ENCODE measurements at places on chromosomes 12 and 14. TPM values are rescaled to one million over a fixed set of nuclear protein-coding genes. Genes with fewer than 3 reads are reported as not detected.

DNA sequence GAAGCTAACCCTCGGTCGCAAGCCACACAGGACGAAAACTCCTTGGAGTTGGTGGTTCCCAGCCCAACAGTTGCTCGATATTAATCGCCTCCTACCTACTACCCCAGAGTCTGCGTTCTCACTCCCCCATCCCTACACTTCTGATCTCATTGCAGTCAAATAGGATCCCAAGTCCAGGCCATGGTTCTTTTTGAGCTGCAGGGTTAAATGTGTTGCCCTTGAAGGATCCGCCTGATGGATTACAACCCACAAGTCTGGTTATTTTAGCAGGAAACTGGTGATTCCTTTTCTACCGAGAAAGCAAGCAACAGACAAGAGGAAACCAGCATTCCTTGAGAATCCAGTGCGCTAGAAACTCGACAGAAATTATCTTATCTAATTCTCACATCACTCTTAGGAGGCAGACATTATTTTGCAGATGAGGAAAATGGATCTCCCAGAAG, 785 bp upstream of the NIN start:
- no peak overlapping the region for H3K27ac ChIP-seq
- peaks cover 14% of the 10 kb centered on the region for H3K4me1 ChIP-seq
- H3K27me3 ChIP-seq: peaks cover 8% of the 10 kb centered on the region
- DNase-seq: peak; percentile 44
- H3K36me3 ChIP-seq: no peaks in the 10 kb centered on the region

Gene SLC25A21
- total RNA-seq: 2.6 TPM

GRCh38 chr12:87795555-87795954, 233.6 kb downstream of the C12orf50 start:
- no peak for DNase-seq
- no peaks in the 10 kb centered on the region for H3K36me3 ChIP-seq
- no peak overlapping the region for H3K27ac ChIP-seq
- H3K27me3 ChIP-seq: no peaks in the 10 kb centered on the region
- H3K4me1 ChIP-seq: peaks cover 6% of the 10 kb centered on the region

DNA sequence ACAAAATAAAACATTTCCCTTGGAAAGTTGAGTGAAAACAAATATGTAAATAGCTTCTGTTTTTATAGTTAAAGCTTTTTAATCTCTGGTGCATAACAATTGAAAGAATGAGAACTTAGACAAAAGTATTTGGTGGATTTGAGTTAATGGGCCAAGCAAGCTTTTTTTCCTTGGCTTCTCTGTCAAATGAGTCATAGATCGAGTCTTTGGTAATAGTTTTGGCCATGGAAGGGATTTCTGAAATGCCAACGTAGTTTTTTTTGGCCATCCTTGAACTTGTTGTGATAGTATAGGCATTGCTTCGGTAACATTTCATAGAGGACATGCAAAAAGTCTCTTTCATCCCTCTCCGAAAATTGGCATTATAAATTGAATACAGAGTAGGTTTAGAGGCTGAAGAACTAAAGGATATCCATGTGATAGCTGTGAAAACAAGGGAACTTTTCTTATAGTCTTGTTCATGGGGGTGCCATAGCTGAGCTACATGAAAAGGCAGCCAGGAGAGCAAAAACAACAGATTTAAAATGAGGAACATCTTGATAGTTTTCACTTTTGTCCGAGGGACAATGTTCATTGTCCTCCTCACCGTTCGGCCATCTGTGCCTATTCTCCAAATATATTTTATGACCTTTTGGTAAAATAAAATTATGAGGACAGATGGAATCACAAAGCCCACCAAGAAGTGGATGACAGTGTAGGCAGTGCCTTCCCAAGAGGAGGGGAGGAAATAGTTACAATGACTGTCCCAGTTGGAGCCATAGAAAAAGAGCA, 34.7 kb downstream of the GPR19 start:
- no peaks in the 10 kb centered on the region for H3K4me1 ChIP-seq
- H3K27me3 ChIP-seq: no peaks in the 10 kb centered on the region

Gene MGAT4C
- total RNA-seq: 1.2 TPM

- H3K4me3 ChIP-seq: no peak overlapping the region
- no peak overlapping the region for H3K27ac ChIP-seq
- no peak for DNase-seq
- H3K4me1 ChIP-seq: no peaks in the 10 kb centered on the region
Observed at GRCh38 chr12:127035011-127035879, 1231.7 kb upstream of the TMEM132C start.

DNA sequence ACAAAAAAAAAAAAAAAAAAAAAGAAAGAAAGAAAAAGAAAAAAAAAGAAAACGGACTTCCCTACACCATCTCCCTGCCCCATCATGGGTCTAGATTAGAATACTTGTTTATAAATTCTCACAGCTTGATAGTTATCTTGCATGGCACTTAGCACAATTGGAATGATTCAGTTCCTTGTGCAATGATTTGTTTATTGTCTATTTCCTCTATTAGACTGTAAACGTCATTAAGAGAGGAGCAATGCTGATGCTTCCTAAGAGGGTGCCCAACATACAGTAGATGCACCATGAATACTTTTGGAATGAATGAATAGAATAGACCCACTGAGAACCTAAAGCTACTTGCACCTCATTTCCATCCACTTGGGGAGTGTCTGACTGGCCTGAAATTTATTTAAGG, 40.8 kb downstream of the PAX9 start:
- no peak overlapping the region for H3K4me3 ChIP-seq
- no peak overlapping the region for H3K27ac ChIP-seq
- no peaks in the 10 kb centered on the region for H3K36me3 ChIP-seq
- DNase-seq: no peak

Gene DNAJC22
- 1.5 TPM for total RNA-seq

DNA sequence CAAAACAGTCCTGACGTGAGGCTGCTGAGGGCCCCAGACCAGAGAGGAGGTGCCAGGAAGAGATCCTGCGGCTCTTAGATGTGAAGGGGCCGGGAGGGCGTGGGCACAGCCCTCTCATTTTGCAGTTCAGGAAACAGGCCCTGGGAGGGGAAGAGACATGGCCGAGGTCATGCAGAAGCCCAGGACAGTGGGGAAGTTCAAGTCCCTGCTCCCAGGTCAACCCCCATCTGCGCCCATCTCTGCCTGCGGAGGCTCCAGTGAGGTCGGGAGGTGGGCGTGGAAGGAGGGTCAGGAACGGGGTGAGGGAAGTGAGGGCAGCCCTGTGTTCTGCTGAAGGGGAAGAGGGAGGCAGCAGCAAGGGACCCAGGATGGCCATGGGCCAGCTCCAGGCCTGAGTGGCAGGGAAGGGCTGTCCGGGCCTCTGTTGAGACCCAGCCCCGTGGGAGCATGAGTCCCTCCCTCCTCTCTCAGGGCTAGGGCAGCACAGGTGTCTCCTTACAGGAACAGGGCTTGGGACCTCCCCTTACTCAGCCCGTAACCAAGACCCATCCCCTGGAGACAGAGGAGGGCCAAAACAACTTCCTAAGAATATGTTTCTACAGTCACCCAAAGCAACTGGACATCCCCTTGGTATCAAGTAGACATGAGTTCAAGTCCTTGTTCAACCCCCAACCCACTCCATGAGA, 90.8 kb downstream of the LGMN start:
- no peak overlapping the region for H3K4me3 ChIP-seq
- no peaks in the 10 kb centered on the region for H3K4me1 ChIP-seq
- no peak for DNase-seq
- H3K27me3 ChIP-seq: no peaks in the 10 kb centered on the region

Gene SETD1B
- 28.1 TPM for total RNA-seq

- DNase-seq: peak; percentile 69
- peaks cover 45% of the 10 kb centered on the region for H3K27me3 ChIP-seq
- peak overlapping the region; percentile 12 for H3K4me3 ChIP-seq
- no peaks in the 10 kb centered on the region for H3K4me1 ChIP-seq
- H3K27ac ChIP-seq: no peak overlapping the region
Observed at GRCh38 chr12:120640861-120641833, 721 bp downstream of the CABP1 start.

- H3K4me3 ChIP-seq: no peak overlapping the region
- peak; percentile 67 for DNase-seq
- no peaks in the 10 kb centered on the region for H3K27me3 ChIP-seq
- H3K27ac ChIP-seq: peak overlapping the region; percentile 57
Observed at GRCh38 chr12:57888409-57889157, 42.1 kb upstream of the CTDSP2 start.

Gene PLA2G1B
- total RNA-seq: 6.5 TPM

Gene GRIP1
- total RNA-seq: 3.6 TPM

DNA sequence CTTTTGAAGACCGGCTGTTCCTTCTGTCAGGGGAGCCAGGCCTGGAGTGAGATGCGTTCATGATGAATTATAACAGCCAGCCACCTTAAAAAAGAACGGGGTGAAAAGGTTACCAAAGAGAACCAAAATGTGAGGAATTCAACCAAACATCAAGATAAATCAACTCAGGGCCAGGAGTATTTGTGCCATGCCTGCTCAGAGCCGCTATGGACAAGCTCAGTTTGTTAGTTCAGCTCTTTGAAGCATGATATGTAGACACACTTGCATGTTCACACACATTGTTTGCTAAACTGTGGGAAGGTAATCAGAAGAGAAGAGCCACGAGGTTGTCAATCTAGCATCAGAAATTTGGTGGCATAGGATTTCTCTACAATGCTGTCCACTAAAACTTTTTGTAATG, 367.4 kb upstream of the TBX3 start:
- no peak overlapping the region for H3K27ac ChIP-seq
- H3K4me1 ChIP-seq: no peaks in the 10 kb centered on the region
- no peaks in the 10 kb centered on the region for H3K36me3 ChIP-seq
- no peak for DNase-seq
- H3K27me3 ChIP-seq: no peaks in the 10 kb centered on the region
- no peak overlapping the region for H3K4me3 ChIP-seq

DNA sequence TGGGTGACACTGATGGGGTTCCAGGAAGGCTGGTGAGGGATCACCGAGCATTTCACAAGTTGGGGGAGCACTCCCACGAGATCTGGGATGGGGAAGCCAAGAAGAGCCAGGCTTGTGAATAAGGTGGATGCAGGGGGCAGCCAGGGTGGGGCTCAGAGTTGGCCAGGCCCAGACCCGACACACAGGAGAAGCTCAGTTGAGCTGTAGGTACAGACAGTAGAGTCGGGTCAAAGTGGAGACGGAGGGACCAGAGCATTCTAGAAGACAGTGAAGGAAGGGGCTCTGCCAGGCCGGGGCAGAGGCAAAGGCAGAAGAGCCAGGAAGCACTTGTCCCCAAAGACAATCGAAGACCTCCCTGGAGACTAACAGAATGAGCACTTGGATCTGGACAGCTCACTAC, 70.9 kb upstream of the BCL11B start:
- DNase-seq: no peak
- H3K4me3 ChIP-seq: no peak overlapping the region
- H3K27me3 ChIP-seq: no peaks in the 10 kb centered on the region
- H3K4me1 ChIP-seq: no peaks in the 10 kb centered on the region
- no peak overlapping the region for H3K27ac ChIP-seq

DNA sequence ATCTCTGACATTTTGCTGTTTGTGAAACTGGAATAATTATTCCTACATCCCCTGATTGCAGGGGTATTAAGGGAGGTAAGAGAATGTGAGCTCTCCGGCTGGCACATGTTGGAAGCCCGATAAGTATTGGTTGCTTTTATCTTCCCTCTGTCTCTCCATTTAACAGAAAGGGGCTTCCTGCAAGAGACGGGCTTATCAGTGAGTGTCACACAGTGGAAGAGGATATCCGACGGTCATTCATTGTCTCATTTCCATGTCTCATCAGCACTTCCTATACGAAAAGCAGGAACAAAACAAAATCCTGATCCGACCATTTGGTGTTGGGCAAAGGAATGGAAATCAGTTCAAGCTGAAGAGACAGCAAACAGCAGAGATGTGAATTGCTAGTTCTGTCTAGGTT, 10.7 kb downstream of the DYRK4 start:
- no peak overlapping the region for H3K27ac ChIP-seq
- no peaks in the 10 kb centered on the region for H3K36me3 ChIP-seq
- no peaks in the 10 kb centered on the region for H3K27me3 ChIP-seq
- peak; percentile 50 for DNase-seq

GRCh38 chr14:68418174-68419118, 374.4 kb downstream of the ZFP36L1 start:
- H3K4me3 ChIP-seq: no peak overlapping the region
- H3K27ac ChIP-seq: no peak overlapping the region
- no peaks in the 10 kb centered on the region for H3K27me3 ChIP-seq
- peaks cover 19% of the 10 kb centered on the region for H3K4me1 ChIP-seq
- no peaks in the 10 kb centered on the region for H3K36me3 ChIP-seq

Gene MYL2
- total RNA-seq: not detected

GRCh38 chr14:64266239-64266638, 27.9 kb downstream of the ESR2 start:
- H3K4me1 ChIP-seq: no peaks in the 10 kb centered on the region
- no peak overlapping the region for H3K27ac ChIP-seq
- no peaks in the 10 kb centered on the region for H3K36me3 ChIP-seq
- H3K27me3 ChIP-seq: no peaks in the 10 kb centered on the region
- DNase-seq: peak; percentile 55

Gene MYF6
- total RNA-seq: not detected

Data from lung (tissue), 17 donors.